DMS 273 treated with DMSO at 0.1 percent for 48 hours (cell line): ENCODE measurements at places on chromosomes 4 and X.

DNA sequence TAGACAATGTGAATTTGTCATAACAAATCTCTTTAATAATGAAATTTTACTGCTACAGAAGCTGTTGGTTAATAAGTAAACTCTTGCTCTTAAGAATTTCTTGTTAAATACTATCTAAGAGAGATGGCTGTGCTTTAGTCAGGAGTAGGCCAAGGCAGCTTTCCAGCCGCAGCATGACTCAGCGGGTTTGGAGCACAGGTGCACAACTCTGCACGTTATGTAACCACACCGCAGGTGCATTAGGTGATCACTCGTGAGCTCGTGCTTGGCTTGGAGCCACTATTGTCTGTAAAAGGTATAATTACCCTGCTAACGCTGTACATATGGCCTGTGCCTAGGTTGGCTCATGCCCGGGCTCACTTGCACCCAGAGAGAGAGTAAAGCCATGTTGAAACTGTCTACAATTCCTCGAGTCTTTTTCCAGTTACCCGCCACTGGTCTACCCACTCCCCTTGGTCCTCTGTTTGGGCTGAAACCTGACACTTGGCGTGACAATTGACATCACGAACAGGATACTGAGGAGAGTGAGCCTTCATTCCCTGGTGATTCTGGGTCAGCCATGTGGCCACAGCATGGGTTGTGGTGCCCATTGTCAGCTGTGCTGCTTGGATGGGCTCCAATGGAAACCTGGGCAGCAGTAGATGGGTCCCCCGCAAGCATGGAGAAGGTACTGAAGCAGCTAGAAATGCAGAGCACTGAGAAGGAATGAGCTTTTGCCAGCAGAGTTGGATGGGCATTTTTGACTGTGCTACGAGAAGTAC is 18.4 kb upstream of the ANAPC4 start:
- no peak for DNase-seq

DNA sequence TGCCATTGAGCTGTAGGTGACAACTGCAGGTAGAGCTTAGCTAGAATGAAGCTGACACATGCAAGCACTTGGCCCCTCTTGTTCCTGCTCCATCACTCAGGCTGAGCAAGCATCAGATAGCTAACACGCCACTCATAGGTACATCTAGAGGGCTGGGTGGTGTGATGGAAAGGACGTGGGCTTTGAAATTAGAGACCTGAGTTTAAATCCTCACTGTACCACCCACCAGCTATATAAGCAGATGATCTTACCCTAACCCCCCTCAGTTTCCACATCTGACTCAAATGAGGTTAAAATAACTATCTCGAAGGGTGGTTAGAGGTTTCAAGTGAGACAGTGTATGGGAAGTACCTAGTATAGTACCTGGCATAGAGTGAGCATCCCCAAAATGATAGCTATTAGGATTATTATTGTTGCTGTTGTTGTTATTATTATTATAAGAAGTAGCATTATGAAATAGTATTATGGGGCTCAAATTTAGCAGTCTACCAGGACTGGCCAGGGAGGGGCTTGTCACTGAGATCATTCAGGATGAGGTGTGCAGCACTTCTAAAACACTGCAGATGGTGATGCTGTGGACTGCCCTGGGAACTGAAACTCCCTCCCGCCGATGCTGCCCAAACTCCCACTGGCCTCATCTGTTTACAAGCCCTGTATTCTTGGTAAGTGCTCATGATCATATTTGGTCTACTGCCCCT is 59.0 kb downstream of the REELD1 start:
- no peak for DNase-seq

DNA sequence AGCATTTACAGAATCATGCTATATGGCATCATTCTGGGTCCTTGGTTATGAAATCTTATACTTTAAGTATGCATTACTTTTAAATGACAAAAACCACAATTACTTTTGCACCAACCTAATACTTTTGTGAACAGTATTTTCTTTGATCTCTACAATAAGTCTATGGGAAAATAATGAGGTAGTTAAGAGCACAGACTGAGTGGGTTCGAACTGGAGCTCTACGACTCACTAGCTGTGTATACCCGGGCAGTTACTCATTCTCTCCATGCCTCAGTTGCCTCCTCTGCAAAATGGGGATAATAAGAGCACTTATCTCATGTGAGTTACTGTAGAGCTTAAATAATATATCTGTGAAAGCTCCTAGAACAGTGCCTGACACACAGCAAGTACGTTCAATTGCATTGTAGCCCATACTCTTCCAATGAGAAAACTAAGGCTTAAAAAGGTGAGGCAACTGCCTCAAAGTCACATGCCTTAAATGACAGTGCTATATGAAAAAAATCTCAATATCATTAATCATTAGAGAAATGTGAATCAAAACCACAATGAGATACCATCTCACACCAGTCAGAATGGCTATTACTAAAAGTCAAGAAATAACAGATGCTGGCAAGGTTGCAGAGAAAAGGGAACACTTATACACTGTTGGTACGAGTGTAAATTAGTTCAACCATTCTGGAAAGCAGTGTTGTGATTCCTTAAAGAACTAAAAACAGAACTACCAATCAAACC is 151.5 kb downstream of the CHIC2 start:
- no peak for DNase-seq

DNA sequence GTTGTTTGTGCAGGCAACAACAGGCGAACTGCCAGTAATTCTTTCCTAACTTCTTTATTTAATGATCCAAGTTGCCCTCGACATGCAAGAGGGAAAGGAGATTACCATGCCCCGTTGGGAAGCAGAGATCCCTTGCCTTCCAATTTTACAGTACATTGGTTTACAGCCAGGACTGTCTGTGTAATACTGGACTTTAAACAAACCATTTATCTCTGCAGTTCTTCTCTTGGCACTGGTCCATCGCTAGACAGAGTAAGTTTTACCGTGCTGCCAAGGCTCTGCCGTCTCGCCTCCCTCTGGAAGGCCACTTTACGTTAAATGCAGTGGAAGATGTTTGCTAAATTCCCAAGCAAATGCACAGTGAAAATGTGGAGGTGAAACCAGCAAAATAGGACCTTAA is 660.3 kb upstream of the PRKX start:
- no peak for DNase-seq

DNA sequence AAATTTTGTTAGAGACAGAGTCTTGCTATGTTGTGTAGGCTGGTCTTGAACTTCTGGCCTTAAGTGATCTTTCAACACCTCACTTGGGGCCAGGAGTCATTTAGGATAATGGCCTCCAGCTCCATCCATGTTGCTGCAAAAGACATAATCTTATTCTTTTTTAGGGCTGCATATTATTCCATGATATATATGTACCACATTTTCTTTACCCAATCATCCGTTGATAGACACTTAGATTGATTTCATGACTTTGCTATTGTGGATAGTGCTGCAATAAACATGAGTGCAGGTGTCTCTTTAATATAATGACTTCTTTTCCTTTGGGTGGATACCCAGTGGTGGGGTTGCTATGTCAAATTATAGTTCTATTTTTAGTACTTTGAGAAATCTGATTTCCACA is 140.9 kb upstream of the LCORL start:
- DNase-seq, result no peak

GRCh38 chrX:69153060-69153730 is 12.1 kb downstream of the PJA1 start:
- no peak for DNase-seq

DNA sequence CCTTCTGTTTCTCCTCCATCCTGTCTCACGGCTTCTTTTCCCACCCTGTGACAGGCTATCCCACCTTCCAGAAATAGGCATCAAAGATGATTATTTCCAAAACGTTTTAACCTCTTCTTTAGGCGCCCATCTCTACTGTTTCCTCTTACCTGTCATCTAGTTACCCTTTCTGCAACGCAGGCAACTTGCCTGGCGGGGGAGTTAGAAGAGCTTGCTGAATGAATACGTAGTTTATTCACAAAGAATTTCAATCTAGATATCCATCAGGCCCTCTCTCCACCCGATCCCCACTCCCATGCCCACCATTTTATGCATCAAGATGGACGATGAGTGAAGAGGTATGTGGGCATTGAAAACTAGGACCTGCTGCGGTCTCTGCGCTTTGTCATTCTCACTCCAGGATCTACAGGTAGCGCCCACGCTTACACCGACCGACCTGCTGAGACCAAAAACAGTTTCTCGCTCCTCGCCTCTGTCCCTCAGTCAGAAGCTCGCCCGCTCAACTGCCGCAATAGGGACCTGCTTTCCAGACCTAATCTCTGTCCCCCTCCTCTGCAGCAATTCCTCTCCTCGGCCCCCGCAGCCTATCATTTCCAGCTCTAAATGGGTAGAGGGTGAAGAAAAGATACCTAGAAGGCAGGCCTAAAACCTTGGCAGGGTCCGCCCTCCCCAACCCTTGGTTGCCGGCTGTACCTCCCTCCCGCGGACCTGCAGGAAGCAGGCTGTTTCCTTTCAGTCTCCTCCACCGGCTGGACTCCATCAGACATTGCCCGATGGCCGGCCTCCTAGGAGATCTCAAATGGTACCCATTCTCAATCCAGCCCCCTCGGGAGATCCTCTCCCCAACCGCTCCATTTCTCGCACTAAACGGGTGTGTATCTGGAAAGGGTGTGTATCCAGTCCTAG is 624 bp downstream of the BEX5 start:
- DNase-seq, result no peak

DNA sequence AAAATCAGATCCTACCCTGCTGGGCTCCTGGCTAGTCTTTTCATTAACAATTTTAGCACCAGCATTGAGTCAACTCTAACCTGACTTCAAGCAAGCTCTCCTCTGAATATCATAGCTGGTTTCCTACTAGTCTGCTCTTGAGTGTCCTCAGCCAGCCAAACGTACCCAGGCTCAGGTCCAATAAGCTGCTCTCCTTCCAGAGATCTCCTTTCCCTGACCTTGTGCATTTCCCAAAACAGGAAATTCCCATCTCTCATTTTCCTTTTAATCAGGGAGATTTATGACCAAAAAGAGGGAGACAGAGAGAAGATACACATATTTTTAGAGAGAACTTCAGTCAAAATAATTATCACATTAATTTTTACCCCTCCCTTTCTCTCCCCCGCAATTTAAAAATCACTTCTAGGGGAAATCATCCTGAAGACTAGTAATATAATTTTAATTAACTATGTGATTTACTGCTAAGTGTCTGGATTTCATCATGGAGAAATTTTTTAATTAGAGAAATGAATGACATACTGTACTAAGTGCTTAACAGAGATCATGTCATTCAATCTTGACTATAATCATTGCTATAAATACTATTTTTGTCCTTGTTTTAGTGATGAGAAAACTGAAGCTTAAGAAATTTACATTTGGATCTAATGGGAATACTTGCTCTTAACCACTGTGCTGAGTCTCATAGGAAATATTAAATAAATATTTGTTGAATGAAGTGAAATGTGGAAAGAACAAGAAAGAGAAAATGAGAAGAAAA is 421.7 kb upstream of the INTU start:
- DNase-seq, result no peak

- no peak for DNase-seq
These were observed 1.1 kb upstream of the NXT2 start for GRCh38 chrX:109535578-109535977.

- DNase-seq, result no peak
These were observed 29.9 kb downstream of the HMX1 start for GRCh38 chr4:8841678-8842268.

DNA sequence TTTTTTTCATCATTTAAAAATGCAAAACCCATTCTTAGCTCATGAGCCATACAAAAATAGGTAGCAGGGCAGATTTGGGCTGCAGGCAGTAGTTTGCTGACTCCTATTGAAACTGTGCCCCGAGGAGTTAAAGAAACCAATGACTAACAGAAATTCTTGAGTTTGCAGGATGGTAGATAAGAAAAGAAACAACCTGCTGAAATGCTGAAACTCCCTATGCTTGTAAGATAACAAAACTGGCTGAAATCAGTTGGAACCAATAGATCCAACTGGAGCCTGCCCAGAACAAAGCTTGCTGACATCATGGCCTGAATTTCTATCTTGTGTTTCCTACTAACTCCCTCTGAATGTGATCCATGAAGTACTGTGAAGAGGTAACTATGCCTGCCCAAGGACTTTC is 68.6 kb downstream of the ANOS1 start:
- no peak for DNase-seq

- DNase-seq, result no peak
These were observed 62.9 kb upstream of the FRAS1 start for GRCh38 chr4:77994194-77994721.

DNA sequence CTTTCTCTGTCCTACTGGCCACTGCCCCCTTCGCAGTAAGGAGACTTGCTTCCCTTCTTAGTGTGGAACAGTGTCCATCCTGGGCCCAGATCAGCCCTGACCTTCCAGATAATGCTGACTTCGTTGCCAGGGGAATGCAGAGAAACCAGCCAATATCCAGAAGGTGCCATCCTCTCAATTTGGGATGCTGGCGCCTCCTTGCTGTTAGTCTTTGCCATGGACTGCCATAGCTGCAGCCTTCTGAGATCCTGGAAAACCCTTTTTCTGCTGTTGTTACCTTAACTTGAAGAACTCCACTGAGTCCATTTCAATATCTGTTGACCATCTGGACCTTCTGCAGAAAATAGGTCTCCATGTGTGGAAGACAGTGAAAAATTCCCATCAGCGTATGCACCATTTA is 21.8 kb downstream of the RAI2 start:
- DNase-seq, result no peak

- DNase-seq, result no peak
These were observed 19.5 kb downstream of the TRPC3 start for GRCh38 chr4:121932212-121932974.

DNA sequence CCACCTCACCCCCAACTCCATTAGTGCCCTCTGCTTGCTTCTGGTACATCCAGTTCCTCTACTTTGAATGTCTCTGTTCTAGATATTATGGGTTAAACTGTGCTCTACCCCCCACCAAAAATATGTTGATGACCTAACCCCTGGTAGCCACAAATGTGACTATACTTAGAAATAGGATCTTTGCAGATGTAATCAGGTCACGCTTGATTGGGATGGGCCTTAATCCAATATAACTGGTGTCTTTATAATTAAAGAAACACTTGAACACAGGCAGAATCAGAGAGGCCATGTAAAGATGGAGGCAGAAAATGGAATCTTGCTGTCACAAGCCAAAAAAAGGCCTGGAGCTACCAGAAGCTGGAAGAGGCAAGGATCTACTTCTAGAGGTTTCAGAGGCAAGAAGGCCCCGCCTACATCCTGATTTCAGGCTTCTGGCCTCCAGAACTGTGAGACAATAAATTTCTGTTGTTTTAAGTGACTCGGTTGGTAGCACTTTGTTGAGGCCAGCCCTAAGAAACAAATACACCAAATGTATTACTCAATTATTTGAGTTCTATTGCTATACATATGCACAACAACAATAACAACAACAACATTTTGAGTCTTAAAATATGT is 220.0 kb downstream of the PPP3CA start:
- no peak for DNase-seq

DNA sequence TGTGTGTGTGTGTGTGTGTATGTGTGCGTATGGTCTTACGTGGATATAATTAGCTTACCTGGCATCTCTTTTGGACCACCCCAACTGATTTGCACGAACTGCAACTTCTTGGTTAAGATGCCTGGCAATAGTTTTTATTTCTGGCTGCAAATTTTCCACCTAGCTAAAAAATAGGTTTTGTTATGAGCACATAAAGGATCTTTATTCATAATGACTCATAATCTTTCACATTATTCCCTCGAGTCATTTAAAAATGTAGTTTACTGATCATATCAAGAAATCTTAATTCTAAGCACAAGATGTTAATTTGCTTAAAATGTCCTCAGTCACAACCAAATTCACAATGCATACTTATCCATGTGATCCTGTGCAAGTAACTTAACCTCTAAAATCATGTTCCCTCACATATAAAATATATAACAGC is 1.5 kb downstream of the COX18 start:
- no peak for DNase-seq

- DNase-seq, result no peak
These were observed 25.2 kb downstream of the YTHDC1 start for GRCh38 chr4:68324519-68325262.
